Mucosa of gallbladder (tissue), 1 donor: ENCODE measurements at places on chromosomes 1 and 21. TPM values are rescaled to one million over a fixed set of nuclear protein-coding genes. Genes with fewer than 3 reads are reported as not detected.
A peak's percentile ranks its signal among the peaks of the same experiment; 100 is the strongest.

GRCh38 chr21:37220433-37220980 lies 46.6 kb downstream of the VPS26C start:
- peak; percentile 30 for DNase-seq

- DNase-seq = no peak
Measured at GRCh38 chr1:227913396-227913763, 34.4 kb downstream of the WNT9A start.

DNA sequence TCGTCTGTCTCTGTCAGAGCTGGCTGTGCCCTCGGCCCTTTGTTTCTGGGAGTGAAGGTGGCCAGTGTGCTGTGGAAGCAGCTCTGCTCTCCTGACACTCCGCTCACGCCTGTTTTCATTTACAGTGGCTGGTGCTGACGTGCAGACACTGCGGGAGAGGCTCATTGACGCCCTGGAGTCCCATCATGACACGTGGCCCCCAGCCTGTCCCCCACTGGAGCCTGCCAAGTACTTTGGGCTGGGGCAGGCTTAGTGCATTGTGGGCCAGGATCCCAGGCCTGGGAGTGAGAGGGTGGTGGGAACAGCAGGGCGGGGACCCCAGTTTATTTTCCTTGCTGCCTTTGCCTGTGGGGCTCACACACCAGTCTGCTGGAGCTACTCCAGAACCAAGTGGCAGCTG lies 21.1 kb downstream of the QSOX1 start:
- DNase-seq = no peak

GRCh38 chr1:145885738-145886287 lies at the start of gene ANKRD35:
Gene ANKRD35, minus strand, starts transcription at chr1:145885866. Its CDS starts 108 bp downstream, at chr1:145885758.
- peak; percentile 78 for DNase-seq

The HSD11B1 gene
- 5.7 TPM for total RNA-seq

DNA sequence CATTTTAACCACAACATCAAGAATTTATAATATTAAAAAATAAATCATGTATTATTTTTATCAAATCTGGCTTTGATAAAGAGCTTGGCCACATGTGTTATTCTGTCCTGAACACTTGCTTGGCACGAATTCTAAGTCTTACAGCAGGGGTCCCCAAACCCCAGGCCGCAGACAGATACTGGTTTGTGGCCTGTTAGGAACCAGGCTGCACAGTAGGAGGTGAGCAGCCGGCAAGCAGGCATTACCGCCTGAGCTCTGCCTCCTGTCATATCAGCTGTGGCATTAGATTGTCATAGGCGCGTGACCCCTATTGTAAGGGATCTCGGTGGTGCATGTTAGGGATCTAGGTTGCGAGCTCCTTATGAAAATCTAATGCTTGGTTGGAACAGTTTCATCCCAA lies 127.6 kb upstream of the IVNS1ABP start:
- DNase-seq = no peak

The TEKT2 gene
- total RNA-seq = 0.75 TPM

GRCh38 chr21:34670220-34670961 lies 1.6 kb downstream of the CLIC6 start:
- no peak for DNase-seq

GRCh38 chr1:109912214-109912861 lies 1.7 kb downstream of the CSF1 start:
- no peak for DNase-seq

The FHAD1 gene
- 1.7 TPM for total RNA-seq

The TRAF3IP3 gene
- total RNA-seq = 8.9 TPM

The ST6GALNAC5 gene
- 65.9 TPM for total RNA-seq

DNA sequence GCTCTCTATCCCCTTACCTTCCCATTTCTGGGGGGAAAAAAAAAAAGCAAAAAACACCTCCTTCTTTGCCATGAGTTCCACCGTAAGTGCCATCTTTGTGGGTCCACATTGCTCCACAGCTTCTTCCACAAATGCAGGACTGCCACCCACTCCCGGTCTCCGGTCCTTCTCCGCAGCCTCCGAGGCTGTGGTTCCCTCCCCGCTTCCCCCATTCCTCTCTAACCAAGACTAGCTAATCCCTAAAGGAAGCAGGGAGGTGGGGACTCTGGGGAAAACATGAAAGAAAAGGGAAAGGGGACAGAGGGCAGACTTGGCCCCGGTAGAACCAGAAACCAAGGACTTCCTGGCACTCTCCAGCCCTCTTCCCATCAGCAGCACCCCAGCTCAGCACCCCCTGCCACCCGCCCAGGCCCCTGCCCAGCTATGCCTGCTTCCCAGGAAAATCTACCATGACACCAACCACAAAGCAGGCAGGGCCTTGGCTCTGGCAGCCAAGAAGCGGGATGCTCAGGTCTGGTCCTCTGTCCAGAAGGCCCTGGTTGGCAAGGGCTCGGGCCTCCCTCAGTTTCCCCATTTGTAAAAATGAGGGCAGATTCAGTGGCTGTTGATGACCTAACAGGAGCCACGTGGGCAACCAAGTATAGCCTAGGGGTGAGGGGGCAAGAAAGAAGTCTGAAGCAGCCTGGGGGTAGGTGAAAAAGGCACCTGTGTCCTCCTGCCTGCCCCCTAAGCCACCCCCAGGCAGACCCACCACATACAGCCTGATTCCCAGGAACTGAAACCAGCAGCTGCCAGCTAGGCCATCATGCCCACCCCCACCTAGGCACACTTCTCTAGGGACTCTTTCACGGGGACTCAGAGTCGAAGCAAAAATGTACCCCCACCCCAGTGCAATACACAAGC lies 2.5 kb downstream of the EPHA2 start:
- no peak for DNase-seq

- DNase-seq = no peak
Measured at GRCh38 chr1:205210756-205211168, 740 bp downstream of the DSTYK start.

The SERPINC1 gene
- total RNA-seq = 1.2 TPM

The TMPRSS15 gene
- not detected for total RNA-seq

DNA sequence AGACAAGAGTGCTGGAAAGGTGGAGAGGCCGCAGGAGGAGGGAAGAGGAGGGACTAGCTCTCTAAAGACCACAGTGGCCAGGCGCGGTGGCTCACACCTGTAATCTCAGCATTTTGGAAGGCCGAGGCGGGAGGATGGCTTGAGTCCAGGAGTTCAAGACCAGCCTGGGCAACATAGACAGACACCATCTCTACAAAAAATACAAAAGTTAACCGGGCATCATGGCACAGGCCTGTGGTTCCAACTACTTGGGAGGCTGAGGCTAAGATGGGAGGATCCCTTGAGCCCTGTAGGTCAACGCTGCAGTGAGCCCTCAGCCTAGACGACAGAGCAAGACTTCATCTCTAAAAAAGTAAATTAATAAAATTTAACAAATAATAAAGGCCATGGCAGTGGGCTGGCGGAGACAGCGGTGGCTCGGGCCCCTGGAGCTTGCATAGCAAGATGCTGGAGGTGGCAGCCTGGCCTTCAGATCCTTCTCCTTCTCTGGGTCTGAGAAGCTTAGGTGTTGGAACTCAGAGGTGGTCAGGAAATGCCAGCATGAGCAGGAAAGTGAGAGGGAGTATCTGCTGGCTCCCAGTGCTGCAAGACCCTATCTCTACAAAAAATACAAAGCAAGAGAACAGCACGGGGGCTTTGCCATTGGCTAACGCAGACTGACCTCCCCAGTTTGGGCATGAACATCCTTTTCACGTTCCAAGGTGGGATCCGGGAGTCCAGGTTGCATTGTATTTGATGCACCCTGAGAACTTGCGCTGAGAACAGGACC lies 10.7 kb downstream of the WNT3A start:
- DNase-seq = no peak

The KLHDC8A gene
- total RNA-seq = 2.2 TPM

GRCh38 chr1:223827193-223827663 lies 18.5 kb downstream of the TP53BP2 start:
- no peak for DNase-seq

DNA sequence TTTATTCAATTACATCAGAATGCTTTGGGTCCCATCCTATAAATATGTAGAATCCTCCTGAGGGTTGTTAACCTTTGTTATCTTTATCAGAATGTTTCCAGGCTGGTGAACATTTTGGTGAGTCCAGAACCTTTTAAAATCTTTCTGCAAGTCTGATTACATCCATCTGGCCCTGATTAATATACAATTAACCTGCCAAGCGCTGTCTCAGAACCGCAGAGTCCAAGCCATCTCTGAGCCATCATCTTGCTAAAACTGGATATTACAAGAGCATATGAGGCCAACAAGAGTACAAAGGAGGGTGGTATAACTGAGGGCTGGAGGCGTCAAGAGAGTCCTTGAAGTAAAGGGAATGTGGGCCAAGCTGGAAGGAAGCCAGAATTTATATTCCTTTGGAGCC lies 88.6 kb upstream of the ZC3H11B start:
- DNase-seq = no peak

The RAB7B gene
- 18.7 TPM for total RNA-seq

The LCE1F gene
- total RNA-seq = not detected

- no peak for DNase-seq
Measured at GRCh38 chr1:57724535-57724934, 300.7 kb upstream of the DAB1 start.

The CELA3B gene
- 13.7 TPM for total RNA-seq

The C1orf116 gene
- 45.1 TPM for total RNA-seq

DNA sequence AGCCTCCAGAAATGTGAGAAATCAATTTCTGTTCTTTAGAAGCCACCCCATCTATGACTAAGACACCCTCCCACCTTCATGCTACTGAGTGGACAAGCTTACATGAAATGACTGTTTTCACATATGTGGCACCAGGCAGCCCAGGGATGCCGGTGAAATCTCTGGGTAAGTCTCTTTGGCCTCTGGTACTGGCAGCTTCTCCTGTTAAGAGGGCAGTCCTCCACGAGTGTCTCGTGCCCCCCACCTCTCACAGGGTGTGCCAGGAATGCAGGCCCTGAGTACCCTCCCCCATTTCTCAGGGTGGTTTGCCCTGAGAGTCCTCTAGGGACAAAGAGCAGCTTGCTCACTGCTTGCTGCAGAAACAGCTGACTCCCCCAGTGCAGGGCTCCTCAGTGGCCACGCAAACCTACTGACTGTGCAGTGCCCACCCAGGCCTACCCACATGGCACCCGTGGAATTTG lies 3.2 kb upstream of the PRXL2B start:
- no peak for DNase-seq

GRCh38 chr1:36096500-36097432 lies 8.1 kb downstream of the ADPRS start:
- DNase-seq = no peak

GRCh38 chr1:192826791-192827546 lies 18.1 kb downstream of the RGS2 start:
- DNase-seq = no peak
